Stimulated activated effector memory CD8-positive, alpha-beta T cell treated with anti-CD3 and anti-CD28 coated beads, Interleukin-12 subunit alpha, Interleukin-12 subunit beta, amount 100 ng/mL, for 72 hours (primary cell): ENCODE measurements at places on chromosomes 11 and 22.

- no peak for DNase-seq
These were observed 92.1 kb downstream of the WNT11 start for GRCh38 chr11:76114238-76114637.

DNA sequence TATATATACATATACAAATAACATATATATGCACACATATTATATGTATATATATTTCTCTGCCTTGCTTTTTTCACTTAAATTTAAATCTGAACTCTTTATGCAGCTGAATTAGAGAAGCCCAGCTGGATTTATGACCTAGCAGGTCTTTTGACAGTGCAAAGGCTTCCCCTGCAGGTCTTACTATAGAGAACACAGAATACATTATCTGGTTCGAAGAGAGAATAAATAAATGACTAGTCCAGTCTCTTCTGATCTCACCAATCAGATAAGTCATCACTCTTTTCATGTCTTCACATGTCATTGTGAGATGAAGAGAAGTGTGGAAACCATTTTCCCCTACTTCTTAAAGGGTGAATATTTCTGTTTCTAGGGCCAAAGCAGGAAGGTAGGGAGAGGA, 58.2 kb downstream of the OR10A6 start:
- DNase-seq, result no peak

- DNase-seq, result no peak
These were observed 10.0 kb upstream of the JAML start for GRCh38 chr11:118234833-118235232.

DNA sequence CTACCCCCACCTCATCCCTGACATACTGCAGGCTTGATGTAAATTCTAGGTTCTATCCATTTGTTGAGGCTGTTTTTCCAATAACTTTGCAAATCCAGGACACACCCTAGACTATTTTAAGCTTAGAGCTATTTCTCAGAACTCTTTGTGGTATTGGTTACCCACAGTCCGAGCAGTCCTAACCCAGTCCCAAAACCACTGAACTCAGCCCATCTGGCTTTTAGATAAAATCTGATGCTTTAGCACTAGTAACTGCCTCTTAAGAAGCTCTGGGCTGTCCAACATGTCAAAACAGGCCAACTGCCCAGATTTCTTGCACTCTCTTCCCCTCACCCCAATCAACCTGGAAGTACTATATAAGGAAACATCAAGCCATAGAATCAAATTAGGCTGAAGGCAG, 344.4 kb upstream of the CADM1 start:
- DNase-seq, result no peak

DNA sequence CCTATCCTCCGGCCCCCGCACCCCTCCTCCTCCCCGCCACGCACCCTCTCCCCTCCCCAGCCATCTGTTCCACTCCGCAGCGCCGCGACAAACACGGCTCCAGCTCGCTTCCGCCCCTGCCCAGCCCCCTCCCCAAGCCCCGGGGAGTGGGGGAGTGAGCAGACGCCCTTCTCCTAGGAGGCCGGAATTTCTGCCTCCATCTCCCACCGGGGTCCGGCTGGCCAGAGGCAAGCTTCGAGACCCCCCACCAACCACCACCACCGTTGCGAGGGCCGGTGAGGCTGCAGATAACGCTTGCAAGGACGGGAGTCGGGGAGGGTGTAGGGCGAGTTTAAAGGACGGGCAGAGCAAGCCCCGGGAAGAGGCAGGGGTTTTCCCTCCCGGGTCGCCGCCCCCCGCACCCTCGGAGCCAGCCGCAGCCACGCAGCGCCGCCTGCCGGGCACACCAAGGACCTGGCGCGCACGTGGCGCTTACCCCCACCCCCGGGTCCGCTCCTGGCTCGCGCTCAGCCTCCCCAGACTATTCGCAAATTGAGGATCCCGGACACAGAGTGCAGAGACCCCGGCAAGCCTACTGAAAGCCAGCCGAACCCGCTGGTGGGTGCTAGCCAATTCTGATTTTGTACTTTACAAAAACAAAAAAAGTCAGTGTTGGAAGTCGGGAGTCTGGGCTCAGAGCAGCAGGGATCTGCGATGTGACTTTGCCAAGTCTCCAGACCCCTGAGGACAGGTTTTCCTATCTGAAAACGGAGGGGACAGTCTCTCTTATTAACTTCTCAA, 22.6 kb downstream of the RTN4RL2 start:
- DNase-seq, result peak; percentile 68

DNA sequence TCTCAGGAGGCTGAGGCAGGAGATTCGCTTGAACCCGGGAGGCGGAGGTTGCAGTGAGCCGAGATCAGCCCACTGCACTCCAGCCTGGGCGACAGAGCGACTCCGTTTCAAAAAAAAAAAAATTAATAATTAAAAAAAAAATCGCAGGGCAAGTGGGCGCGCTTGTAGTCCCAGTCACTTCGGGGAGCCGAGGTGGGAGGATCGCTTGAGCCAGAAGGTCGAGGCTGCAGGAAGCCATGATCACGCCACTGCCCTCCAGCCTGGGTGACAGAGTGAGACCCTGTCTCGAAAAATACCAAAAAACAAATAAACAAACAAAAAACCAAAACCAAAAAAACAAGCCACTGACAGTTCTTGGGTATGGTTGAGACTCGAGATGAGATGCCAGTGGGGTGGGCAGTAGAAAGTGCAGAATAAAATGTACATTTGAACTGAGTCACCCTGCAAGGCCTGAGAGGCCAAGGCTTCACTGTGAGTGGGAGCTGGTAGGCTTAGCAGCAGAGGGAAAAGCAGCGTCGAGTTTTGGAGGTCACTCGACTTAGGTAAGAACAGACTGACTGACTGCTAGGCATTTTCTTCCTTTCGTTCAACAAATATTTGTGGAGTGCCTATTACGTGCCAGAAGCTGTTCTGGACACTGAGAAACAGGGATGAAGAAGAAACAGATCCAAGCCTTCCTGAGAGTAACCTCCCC, 635 bp upstream of the LDHA start:
- DNase-seq, result no peak

DNA sequence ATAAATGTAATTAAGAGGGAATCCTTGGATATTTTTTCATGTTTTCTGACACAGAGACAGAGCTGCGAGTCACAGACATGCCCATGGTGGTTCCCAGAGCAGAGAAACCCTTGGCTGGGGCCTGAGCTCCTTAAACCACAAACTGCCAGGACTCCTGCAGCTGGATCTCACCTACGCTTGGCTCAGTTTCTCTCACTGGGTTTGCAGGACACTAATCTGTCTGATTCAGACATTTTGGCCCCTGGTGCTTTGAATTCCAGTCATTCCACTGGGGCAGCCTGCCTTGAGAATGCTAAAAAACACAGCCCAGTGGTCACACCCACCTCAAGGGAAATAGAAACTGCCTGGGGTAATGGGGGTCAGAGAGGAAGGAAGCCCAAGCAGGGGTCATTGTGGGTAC, 122.6 kb downstream of the CCDC81 start:
- DNase-seq, result no peak

GRCh38 chr11:19814421-19814820, 101.8 kb downstream of the NAV2 start:
- DNase-seq, result no peak

GRCh38 chr11:73361953-73362776, 14.0 kb upstream of the RELT start:
- no peak for DNase-seq

GRCh38 chr11:104164028-104164520, at the start of gene PDGFD:
Gene PDGFD (minus strand): TSS chr11:104164147.
- peak; percentile 69 for DNase-seq

- DNase-seq, result no peak
These were observed 3.3 kb upstream of the GRK2 start for GRCh38 chr11:67262731-67263675.

- DNase-seq, result no peak
These were observed 747.0 kb upstream of the LUZP2 start for GRCh38 chr11:23749762-23750430.

GRCh38 chr22:39209756-39210155, 35.0 kb downstream of the PDGFB start:
- no peak for DNase-seq

GRCh38 chr11:62856333-62856895, 17.0 kb upstream of the WDR74 start:
- no peak for DNase-seq

DNA sequence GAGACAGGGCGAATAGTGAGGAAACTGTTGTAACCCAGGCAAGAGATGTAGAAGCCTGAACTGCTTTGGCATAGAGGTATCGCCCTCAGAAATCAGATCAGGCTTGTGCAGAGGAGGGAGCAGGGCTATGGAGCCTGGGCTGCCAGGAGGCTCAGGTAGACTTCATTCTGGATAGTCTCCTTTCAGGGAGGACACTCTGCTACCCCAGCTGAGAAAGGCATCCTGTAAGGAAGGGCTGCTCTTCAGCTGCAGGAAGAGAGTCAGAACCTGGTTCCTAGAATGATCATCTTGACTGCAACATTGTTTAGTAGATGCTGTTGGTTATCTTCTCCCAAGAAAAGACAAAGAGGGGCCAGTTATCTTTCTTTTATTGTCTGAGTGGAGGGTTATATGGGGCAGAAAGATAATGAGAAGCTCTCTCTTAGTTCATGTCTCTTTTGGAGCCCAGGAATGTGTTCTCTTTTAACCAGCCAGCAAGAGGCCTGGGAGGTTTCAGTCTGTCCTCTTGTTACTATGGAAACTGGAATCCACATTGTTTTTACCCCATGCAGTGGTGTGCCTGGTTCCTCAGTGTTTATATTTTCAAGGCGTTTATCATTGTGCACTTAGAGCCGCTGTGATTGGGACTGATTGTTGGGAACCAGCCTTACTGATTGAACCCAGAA, 95.7 kb downstream of the STIM1 start:
- DNase-seq, result no peak

DNA sequence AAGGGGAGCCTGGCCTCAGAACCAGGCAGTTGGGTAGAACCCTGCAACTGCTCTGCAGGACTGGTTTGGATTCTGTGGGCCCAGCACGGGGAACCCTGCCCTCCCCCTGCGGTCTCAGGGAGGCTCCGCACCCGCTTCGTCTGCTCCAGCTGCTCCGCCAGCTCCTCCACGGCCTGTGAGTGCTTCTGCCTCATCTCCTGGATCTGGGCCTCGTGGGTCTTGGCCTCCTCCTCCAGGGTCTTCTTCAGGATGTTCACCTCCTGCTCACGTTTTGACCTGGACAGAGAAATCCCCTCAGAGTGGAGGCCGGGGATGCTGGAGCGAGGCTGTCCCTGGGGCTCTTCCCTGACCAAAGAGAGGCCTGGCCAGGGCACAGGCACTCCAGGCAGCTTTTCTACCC, 41.9 kb downstream of the APOL1 start:
- DNase-seq, result no peak

GRCh38 chr11:2305788-2306451, 4.1 kb downstream of the TSPAN32 start:
- peak; percentile 63 for DNase-seq

DNA sequence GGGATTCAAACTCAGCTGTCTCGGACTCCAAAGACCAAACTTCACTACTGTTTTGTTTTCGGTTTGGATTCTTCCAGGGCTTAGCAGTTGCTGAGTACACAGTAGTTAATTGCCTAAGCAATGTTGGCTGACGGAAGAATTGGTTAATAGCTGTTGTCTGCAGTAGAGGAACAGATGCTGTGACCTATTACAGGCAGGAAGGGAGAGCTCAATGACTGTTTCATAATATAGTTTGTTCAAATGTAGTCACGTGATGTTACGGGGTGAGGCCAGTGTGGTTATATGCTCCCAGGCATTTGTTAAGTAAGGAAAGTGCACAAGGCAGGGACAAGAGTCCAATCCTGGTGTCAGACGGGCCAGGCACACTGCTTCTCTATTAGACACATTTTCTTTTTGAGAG, 222.6 kb upstream of the CCDC90B start:
- no peak for DNase-seq

DNA sequence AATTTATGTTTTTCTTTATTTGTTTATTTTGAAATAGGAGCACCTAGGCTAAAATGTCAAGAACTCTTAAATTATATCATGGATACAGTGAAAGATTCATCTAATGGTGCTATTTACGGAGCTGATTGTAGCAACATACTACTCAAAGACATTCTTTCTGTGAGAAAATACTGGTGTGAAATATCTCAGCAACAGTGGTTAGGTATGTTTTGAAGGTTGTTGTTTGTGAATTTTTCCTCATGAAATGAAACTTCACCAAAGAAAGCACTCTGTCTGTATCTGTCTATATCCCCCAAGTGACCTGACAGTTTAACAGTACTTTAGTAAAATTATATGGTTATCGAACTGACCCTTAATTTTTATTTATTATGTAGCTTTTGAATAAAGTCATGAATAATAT, 12.8 kb downstream of the ATM start:
- DNase-seq, result no peak

- DNase-seq, result no peak
These were observed 144.7 kb upstream of the LMO1 start for GRCh38 chr11:8408151-8408941.

DNA sequence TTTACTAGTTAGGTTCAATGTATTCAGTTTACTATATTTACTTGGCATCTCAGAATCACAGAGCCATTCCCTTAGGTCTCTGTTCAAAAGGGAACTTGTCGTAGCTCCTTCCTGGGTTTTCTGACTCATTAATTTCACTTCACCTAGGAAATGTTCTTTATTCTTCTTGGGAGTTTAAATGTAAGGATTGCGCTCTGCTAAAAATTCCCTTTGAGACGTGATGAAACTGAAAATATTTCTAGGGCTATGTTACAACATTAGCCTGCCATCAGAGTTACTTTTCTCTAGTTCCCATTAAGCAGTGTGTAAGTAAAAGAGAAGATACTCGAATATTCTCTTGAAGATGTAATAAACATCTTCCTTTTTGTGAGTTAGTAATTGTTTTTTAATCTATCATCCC, 209.5 kb downstream of the CASP12 start:
- no peak for DNase-seq

DNA sequence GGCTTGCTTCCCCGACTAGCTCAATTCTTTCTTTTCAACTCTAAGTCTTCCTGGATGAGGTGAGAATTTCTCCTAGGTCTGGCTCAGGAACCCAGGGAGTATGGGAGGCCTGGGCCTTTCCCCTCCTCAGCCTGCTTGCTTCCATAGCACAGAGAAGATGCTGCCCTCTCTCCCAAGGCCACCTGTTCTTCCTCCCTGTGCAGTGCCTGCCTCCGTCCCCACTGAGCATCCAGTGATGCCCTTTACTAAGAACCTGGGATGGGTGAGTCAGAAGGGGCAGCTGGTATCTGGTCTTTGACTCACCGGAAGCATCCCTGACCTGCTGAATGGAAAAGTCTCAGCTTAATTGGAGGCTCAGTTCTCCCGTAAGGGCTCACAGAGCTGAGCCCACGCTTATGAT, 607.9 kb downstream of the BUD13 start:
- no peak for DNase-seq

DNA sequence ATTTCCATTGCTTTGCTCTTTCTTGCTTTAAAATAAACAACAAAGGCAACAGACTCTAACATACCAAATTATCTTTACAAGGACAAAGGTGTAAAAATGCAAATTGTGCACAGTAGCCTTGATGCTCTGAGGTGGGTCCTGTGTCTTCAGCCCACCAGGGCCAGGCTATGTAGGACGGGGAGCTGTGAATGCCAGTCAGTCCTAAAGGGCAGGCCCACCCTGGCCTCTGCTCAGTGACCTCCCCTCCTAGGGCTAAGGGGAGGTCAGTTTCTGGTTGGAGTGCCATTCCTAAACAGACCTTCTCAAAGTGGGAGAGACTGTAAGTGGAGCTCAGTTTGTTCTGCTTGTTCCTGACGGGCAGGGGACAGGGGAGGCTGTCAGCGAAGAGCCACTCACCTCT, 78.0 kb upstream of the SUSD2 start:
- DNase-seq, result no peak

GRCh38 chr22:36355362-36355761, 32.4 kb downstream of the MYH9 start:
- no peak for DNase-seq

- no peak for DNase-seq
These were observed 330.2 kb upstream of the B3GAT1 start for GRCh38 chr11:134742224-134742612.
